ENCODE measurements at places on chromosomes 11 and 22.

DNA sequence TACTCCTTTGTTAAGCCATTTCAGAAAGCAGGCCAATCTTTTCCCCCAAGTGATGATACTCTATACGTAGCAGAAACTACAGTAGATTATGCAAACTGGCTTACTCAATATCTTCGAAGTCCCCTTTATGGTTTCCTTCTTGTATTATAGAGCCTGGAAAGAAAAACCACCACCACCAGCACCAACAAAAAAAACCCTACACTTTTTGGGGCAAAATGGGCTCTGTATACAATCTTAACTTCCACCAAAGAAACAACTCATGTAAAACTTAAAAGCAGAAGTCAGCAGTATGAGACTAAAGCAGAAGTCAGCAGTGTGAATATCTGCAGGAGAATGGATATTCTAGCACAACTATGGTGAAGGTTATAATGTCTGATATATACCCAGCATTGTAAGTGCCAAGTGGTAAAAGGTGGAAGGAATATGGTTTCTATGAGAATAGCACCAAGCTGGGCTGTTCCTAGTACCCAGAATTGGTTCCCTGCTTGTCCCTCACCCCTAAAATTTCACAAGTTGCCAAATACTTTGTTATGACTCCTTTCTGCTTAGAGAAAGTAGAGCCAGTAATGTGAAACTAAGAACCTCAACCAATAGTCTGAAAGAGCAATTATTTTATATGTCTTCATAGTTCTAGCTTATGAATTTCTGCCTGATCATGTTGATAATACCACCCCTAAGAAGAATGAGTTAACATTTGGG, 252.1 kb downstream of the SBF2 start:
- no peak for DNase-seq

- no peak for DNase-seq
These were observed 4.9 kb downstream of the ADORA2A start for GRCh38 chr22:24432059-24432853.

DNA sequence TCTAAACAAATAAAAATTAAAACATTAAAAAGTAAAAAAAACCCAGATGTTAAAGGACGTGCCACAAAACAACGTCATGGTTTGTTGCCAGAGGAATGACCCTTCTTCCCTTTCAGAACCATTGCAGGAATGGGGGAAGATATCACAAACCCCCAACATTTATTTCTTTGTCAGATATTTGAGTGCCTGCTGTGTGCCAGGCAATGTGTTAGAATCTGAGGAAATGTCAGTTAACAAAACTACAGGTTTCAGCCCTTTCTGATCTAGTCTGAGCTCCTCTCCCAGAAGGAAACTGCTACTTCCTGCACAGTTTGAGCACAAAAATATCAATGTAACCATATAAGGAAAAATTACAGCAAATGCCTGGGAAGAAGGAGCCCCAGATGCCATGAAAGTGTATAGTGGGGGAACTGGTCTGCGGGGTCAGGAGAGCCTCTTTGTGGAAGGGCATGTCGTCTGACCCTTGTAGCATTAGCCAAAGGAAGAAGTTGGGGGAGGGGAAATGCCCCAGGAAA, 7.1 kb upstream of the NHERF4 start:
- DNase-seq: no peak

GRCh38 chr11:106608677-106609076, 409.6 kb downstream of the GUCY1A2 start:
- DNase-seq: no peak

GRCh38 chr11:75509020-75509720, 16.6 kb downstream of the GDPD5 start:
- no peak for DNase-seq

GRCh38 chr11:65744026-65744698, 23.6 kb upstream of the RNASEH2C start:
- DNase-seq: no peak

- DNase-seq: no peak
These were observed 9.6 kb downstream of the MGAT3 start for GRCh38 chr22:39466228-39467006.

GRCh38 chr11:75214411-75214821, 26.2 kb upstream of the TPBGL start:
- DNase-seq: peak; percentile 67

- DNase-seq: no peak
These were observed 10.4 kb upstream of the OR4P4 start for GRCh38 chr11:55624531-55624930.

GRCh38 chr11:122807731-122808477, 30.4 kb upstream of the CRTAM start:
- DNase-seq: no peak

DNA sequence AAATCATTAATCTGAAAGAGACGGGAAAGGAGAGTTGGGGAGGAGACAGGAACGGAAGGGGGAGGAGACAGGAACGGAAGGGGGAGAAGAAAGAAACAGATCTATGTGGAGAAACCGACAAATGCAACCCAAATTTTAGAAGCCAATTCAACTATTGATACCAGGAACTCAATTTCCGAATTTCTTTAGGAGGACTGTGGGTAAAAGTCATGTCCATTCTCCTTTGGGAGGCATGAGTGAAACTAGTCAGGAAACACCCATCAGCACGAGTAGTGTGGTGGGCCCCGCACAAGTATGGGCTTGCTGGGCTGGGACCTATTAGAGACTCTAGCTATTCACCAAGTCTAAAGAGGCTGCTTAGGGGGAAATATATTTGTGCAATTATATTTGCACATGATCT, 18.1 kb downstream of the ANO3 start:
- DNase-seq: no peak

GRCh38 chr22:36422287-36423014, 34.7 kb upstream of the MYH9 start:
- no peak for DNase-seq

GRCh38 chr11:70091638-70092037, 13.5 kb downstream of the ANO1 start:
- DNase-seq: no peak

GRCh38 chr11:81870066-81870412, 863.6 kb downstream of the FAM181B start:
- DNase-seq: no peak

DNA sequence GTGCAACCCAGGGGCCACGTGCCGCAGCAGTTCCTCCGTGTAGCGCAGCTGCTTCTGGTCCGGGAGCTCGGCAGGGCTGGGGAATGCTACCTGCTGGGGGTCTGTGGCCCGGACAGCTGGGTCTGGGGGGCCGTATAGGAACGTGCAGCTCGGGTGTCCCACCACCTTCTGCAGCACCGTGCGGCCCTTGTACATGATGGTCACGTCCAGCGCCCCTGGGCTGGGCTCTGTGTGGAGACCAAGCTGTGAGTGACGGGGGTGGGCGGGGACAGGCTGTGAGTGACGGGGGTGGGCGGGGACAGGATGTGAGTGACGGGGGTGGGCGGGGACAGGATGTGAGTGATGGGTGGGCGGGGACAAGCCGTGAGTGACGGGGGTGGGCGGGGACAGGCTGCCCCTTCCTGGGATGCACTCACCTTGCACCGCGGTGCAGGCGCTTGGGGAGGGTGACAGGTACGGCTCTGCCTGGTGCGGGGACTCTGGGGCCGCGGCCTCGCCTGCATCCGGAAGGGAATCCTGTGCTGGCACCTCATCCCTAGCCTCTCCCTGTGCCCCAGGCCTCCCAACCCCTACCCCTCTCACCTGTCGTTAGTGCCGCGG, 2.3 kb downstream of the IRF7 start:
- no peak for DNase-seq

- no peak for DNase-seq
These were observed 59.2 kb upstream of the ATXN10 start for GRCh38 chr22:45612451-45612901.

DNA sequence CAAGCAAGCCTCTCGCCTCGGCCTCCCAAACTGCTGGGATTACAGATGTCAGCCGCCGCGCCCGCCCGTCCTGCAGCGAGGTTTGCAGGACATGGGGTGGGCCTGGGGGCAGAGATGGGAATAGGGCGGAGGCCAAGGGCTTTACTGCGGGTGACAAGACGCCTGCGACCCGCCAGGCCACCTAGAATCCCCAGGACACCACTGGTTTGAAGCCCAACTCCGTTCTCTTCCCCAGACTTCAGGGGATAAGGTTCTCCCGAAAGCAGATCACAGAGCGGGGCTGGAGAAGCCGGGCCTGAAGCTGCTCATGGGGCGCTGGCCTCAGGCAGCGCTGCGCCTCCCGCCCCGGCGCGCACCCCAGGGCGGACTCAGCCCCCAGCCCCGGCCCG, 354 bp downstream of the POLR2L start:
- DNase-seq: no peak

- DNase-seq: no peak
These were observed 3.2 kb upstream of the PRR5 start for GRCh38 chr22:44698531-44699421.
